NCI-H1417 (cell line): ENCODE measurements at places on chromosomes 16 and 17.

DNA sequence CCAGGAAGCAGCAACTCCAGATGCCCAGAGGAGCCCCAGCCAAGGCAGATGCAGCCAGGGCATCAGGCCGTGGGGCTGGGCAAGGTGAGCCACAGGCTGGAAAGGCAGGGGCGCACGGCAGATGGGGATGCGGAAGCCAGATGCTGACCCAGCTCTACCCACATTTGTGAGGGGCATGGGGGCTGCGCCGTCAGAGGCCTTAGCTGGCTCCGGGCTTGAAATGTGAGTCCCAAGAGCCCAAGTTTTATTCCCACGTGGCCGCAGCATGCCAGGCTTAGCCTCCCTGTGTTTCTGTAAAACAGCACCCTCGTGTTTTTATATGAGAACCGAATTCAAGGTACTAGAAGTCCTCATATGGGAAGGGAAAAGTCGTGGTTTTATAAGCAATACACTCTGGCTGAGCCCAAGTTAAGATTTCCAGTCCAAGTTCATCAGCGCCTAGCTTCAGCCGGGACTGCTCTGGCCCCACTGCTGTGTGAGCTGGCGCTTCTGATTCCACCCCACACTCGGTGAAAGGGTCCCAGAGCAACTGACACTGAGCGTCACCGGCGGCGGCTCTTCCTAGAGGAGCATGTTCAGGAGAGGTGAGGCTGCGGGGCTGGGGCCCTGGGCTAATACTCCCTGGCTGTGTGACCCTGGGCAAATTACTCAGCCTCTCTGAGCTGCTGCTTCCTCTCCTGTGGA lies 6.7 kb upstream of the C16orf95 start:
- DNase-seq: no peak

DNA sequence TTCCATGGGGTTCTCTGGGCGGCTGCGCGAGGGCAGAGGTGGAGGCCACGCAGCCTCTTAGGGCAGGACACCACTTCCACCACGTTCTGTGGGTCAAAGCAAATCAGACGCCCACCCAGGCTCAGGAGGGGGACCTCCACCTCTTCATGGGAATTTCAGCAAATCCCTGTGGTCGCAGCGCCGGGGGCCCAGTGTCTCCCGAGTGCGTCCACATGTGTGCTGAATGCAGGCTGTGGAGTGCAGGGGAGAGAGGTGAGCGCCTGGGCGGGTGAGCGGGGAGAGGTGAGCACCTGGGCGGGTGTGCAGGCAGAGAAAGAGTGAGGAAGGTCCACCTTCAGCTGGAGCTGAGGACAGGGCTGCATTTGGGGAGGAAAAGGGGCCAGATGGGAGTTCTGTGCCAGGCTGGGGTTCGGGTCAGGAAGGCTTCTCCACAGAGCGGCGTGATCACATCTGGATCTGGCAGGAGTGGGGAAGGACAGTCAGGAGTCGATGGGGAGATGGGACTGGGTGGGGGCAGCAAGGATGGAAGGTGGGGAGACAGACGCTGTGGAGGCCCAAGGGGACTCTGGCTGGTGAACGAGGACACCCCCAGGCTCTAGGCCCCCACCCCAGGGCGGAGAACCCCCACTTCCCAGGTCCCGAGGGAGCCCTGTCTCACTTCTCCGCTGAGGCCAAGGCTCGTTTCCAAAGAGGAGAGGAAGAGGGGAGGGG lies 36.8 kb upstream of the CBFA2T3 start:
- no peak for DNase-seq

- DNase-seq: no peak
Observed at GRCh38 chr17:4934173-4934979, 2.3 kb downstream of the GP1BA start.

GRCh38 chr17:2705263-2705662 lies 6.3 kb downstream of the CLUH start:
- no peak for DNase-seq

DNA sequence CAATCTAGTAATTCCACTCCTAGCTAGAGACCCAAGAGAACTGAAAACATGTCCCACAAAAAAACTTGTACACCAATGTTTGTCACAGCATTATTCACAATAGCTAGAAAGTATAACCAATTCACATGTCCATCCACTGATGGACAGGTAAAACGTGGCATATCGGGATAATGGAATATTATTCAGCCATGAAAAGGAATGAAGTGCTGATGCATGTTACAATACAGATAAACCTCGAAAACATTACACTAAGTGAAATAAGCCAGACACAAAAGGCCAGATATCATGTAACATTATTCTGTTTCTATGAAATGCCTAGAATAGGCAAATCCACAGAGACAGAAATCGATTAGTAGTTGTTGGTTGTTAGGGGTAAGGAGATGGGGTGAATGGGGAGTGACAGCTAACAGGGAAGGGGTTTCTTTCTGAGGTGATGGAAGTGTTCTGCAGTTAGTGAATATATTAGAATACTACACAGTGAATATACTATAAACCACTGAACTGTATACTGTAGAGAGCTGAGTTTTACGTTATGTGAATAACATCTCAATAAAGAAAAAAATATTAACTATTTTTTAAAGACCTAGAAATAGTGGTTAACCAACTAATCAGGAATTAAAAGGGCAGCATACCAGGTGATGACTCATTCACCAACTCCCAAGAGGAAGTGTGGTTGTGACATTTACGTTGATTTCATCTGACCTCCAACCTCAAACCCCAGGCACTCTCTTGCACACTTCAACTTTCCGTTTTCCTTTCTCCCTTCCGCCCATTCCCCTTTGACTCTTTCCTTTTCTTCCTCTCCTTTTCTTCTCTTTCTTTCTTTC lies 48.6 kb downstream of the GAS7 start:
- no peak for DNase-seq

DNA sequence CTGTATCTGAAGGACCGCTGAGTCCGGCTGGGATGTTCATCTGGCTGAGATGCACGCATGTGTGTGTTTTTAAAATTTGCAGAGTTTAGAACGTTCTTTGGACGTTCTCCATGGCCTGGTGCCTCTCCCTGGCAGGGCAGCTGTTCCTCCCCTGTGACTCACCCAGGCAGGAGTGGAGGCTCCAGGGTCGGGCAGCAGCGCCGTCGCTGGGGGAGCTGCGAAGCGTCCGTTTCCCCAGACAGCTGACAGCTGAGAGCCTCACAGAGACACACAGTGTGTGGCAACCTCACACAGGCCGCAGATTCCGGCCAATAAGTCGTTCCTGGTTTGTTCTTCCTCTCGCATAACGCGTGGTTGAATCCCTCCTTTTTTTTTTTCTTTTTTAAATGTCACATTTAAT lies 80.6 kb downstream of the OR1D5 start:
- no peak for DNase-seq

- no peak for DNase-seq
Observed at GRCh38 chr16:81713295-81713772, 65.8 kb upstream of the PLCG2 start.

DNA sequence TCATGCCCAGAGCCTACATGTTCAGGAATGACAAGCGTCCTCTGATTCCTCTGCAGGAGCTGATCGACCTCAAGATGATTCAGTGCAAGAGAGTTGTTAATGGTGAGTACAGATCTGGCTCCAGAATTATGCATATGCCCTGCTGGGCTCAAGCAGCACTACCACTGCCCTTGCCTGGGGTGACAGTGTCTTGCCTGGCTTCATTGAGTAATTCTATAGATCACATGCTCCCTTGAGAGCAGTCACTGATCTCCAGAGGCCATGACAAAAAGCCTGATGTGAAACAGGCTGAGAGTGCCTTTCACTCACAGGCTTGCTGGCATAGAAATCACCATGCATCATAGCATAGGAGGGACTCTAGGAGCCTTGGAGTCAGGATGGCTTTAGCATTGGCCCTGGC lies 26.4 kb downstream of the DUS2 start:
- DNase-seq: no peak

DNA sequence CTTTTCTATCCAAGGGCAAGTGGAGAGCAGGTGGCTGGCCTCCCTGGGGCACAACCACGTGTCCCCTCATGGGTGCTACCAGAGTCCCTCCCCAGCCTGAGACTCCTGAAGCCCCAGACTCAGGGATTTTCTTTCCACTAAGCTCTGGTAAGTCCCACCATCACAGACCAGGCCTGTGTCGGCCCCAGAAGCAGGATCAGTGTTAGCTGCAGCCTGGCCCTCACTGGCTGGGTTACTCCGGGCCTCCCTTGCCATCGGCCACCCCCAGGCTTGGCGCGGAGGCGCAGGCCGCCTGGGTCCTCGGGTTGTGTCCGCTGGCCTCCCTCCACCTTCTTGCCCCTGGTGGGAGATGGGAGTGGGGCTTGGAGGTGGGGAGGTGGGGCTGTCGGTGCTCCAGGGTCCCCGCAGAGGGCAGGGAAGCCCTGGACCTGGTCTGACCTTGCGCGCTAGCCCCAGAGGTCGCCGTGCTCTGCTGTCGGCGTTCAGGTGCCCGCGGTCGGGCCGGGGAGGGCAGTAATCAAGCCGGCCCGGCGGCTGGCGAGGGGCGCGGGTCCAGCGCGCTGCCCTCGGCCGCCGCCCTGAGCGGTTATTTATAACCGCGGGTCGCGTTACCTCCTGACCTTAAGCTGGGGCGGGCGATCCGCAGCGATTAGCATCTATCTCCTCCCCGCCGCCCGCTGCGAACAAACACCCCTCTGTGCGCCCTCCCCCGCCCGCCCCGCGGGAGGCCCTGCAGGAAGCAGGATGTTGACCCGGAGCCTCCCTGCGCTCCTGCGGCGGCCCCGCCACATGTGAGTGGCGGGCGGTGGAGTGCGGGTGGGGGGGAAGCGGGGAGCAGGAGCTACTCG lies 78.1 kb upstream of the TOB1 start:
- peak; percentile 95 for DNase-seq

DNA sequence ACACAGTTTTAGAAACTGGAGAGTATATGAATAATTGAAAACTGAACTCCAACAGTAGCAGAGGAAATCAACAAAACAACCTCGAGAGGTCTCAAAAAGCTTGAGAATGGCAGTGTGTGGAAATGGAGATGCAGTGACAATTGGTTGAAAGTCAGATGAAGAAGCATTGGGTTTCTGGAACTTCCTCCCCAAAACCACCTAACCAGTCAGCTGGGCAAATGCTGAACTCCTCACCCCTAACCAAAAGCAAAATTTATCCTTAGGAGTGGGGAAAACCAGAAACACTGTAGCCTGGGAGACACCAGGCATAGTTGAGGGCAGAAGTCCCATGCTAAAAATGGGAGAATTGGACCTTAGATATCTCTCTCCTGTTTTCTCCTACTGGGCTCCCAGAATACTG lies 109.9 kb downstream of the TANC2 start:
- no peak for DNase-seq

GRCh38 chr16:19132898-19133297 lies 19.1 kb downstream of the ITPRIPL2 start:
- no peak for DNase-seq

DNA sequence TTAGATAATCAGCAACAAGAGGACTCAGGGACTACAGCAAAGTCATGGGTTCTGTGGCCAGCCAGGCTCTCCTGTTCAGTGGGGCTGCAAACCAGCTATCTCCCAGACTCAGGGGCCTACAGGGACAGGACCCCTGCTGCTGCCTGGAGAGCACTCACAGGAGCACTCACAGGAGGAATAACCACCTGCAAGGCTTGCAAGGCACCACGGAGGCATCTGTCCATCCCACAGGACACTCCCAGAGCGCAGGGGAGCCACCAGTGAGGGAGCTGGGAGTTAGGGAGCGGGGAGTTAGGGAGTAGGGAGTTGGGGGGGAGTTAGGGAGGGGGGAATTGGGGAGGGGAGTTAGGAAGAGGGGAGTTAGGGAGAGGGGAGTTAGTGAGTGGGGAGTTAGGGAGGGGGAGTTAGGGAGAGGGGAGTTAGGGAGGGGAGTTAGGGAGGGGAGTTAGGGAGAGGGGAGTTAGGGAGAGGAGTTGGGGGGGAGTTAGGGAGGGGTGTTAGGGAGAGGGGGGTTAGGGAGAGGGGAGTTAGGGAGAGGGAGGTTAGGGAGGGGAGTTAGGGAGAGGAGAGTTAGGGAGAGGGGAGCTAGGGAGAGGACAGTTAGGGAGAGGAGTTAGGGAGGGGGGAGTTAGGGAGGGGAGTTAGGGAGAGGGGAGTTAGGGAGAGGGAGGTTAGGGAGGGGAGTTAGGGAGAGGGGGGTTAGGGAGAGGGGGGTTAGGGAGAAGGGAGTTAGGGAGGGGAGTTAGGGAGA lies 5.7 kb downstream of the CANT1 start:
- peak; percentile 4 for DNase-seq

GRCh38 chr17:14032234-14032633 lies 37.1 kb upstream of the COX10 start:
- DNase-seq: no peak

DNA sequence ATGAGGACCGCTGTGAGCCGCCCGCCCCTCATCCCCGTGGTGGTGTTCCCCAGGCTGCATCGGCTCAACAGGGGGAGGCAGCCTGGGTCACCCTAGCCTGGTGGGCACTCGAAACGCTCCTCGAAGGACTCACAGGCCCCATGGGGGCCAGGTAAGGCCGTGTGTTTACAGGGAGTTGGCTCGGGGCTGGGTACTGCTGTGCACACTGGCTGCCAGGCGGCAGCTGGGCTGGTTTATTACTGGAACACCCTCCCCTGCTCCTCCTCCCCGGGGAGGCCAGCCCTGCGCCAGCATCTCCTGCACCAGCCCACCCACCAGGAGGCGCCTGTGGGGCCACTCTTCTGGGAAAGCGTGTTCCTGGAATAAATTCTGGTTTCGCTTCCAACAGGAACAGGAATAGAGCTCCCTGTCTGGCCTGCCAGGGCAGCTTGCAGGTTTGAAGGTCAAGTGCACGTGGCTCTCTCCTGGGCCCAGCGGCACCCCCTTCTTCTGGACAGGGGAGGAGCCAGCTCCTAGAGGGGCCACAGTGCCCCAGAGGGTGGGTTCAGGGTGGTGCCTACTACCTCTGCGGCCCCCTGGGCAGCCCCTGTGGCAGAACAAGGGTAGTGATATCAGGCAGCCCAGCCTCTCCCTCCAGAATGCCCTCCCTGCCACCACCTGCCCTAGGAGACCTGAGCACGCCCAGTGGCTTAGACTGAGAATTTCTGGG lies 11.3 kb downstream of the MCRIP1 start:
- DNase-seq: peak; percentile 39

GRCh38 chr16:84266451-84266850 lies 26.6 kb upstream of the KCNG4 start:
- DNase-seq: peak; percentile 1

DNA sequence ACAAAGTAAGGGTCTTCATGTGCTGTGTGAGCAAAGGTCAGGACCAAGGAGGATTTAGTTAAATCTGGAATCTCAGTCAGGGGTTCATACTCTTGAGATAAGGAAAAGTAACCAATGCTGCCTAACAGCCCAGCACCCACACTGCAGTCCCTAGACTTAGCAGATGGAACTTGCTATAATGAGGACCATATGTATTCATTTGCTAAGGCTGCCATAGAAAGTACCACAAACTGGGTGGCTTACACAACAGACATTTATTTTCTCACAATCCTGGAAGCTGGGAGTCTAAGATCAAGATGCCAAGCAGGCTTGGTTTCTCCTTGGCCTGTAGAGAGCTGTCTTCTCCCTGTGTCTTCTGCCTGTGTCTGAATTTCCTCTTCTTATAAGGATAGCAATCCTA lies 20.8 kb downstream of the ZP2 start:
- DNase-seq: no peak

DNA sequence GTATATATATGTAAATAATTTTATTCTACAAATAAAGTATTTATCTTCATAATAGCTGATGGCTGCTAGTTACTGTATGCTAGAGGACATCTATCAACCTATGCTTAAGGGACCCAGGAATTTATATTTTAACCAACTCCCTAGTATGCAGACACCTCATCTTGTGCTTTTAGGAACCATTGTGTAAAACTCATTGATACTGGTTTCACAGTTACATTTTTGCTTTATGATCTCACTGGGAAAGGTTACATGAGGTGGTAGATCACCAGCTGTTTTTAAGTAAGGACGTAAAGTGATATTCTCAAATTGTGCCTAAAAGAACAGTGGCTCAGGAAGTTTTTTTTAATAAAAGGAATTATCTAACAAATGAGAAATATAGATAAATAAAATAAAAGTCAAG lies 56.4 kb downstream of the VMP1 start:
- DNase-seq: no peak

GRCh38 chr17:82272495-82273326 lies 789 bp downstream of the CSNK1D start:
- DNase-seq: no peak
